AG09309 (cell line): ENCODE measurements at places on chromosomes 5 and 9.

DNA sequence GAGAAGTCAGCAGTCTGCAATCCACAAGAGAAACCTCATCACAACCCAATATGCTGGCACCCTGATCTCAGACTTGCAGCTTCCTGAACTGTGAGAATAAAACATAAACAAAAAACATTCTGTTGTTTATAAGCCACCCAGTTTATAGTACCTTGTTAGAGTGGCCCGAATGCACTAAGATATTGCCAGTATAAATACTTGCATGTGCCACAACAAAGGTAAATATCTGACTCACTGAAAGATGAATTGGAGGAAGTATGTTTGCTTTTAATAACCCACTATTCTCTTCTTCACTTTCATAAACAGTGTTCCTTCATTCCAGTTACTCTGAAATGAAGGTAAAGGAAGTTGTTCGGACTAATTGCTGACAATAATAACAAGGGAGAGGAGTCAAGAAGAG is 1163.4 kb upstream of the CDH6 start:
- no peak for DNase-seq

- DNase-seq, result no peak
Observed at GRCh38 chr9:71987471-71988371, 72.7 kb downstream of the C9orf57 start.

GRCh38 chr9:2634153-2634552 is 12.6 kb downstream of the VLDLR start:
- no peak for DNase-seq

GRCh38 chr9:91411096-91411771 is 12.4 kb downstream of the NFIL3 start:
- no peak for DNase-seq

DNA sequence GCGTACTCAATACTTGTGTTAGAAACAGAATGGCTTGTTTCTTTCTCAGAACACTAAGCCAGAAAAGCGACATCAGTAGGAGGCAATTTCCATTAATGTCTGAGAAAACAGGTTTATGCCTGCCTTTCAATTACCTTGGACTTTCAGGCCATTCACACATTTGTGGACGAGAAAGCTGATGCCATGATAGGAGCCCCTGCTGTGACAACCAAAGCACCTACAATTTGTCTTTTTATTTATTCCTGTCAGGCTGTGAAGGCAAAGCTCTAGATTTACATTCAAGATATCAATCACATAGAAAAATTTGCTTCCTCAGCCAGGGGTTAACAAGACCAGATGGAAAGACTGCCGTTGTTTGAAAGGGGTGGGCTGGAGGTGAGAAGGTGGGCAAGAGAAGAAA is 76.2 kb downstream of the C7 start:
- DNase-seq, result no peak

DNA sequence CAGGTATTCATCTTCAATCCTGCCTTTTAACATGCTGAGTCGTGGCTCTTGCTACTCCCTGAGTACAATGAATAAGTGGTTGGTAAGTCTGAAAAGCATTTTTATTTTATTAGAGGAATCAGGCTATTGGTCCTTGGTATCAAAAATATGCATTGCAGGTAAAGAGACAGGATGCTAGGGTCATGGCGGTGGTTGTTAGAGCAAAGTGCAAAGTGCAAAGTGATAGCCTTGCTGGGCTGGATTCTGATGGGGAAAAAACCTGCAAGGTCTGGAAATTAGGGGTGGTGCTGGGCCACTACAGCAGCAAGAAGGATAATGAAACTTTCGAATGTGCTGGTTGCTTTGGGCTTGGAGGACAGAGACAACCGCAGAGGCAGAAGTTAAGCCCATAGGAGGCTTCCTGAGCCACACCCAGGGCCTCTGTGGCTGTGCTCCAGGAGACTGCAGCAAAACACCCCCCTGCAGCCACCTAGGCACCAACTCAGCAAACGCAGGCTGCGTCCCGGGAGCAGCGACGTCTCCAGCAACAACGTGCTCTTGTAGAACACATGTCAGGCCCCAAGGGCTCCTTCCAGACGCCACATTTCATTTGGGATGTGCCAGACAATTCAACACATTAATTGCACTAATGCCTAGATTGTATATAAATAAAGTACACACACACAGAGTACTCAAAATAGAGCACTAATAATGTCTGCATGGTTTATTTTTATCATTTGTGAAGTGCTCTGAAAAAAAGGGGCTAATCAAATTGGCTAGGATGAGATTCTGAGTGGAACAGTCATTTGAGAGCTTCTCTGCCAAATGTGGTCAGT is 149.8 kb upstream of the RAPGEF1 start:
- DNase-seq, result no peak

GRCh38 chr5:161027763-161028162 is 175.8 kb upstream of the ATP10B start:
- no peak for DNase-seq

GRCh38 chr5:147913786-147914185 is 7.4 kb upstream of the C5orf46 start:
- no peak for DNase-seq

DNA sequence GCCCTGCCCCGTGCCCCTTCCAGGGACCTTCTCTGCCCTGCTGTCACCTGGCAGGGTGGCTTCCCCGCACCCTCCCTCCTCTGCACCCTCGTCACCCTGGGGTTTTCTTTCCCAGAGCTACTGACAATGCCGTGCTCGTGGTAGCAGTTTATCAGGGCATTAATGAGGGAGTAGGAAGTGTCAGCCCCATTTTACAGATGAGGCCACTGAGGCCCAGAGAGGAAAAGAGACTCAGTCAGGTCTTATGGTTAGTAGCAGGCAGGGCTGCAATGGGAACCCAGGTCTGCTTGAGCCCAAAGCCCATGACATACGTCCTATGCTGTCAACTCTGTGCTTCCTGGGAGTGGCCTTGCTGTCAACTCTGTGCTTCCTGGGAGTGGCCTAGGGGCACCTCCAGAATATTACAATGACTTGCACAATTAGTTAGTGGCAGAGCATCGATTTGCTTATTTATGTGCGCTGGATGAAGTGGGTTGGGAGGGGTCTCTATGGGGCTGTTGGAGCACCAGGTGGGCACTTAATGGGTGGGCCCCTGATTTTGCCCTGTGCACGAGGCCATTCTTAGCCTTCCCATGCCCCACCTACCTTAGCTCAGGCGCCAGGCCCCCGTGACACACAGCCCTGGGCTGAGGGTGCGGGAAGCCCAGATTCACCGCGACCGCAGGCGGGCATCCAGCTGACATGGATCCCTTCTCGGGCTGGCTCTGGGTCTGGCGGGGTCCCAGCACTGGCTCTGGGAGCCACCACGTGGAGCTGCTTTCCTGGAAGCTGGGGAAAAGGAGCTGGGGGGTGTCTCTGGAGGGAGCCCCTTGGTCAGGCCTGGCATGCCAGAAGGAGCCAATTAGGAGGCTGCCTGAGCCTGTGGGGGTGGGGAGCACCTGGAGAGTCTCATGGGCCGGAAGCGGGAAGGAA is 82.0 kb upstream of the ORM1 start:
- DNase-seq, result no peak

GRCh38 chr5:175246889-175247520 is 197.0 kb downstream of the DRD1 start:
- no peak for DNase-seq

DNA sequence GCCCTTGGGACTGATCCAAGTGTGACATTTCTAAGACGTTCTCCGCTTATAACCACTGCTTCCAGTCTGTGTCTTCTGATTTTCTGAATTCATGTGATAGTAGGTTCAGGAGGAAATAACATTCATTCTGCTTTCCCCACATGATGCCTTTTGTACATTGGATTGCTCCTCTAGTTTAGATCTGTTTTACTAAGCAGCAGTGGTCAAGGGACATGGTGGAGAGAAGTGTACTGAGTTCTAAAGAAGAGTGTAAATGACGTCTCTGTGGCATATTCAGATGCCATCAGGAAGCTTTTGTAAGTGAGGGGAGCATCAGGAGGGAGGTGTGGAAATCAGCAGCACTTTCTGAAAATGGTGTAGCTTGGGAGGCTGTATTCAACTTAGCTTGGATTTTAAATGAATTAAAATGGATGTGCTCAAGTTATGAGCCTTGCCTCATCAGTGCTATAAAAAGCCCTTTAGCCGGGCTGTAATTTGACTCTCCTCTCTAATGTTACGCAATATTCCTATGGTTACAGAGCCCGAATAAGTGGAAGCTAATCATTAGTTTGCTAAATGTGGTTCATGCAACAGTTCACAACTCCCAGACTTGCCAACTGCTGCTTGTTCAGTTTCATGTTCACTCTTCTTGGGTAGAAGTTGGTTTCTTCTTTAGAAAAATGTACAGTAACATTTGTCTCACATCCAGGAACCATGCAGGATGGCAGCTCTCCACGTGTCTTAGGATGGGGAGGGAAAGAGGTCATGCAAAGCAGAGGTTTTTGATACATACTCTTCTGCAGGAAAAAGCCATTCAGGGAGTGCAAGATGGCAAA is 281.3 kb downstream of the ARHGAP26 start:
- peak; percentile 84 for DNase-seq

GRCh38 chr5:55868846-55869245 is 17.7 kb downstream of the IL31RA start:
- DNase-seq, result peak; percentile 92

DNA sequence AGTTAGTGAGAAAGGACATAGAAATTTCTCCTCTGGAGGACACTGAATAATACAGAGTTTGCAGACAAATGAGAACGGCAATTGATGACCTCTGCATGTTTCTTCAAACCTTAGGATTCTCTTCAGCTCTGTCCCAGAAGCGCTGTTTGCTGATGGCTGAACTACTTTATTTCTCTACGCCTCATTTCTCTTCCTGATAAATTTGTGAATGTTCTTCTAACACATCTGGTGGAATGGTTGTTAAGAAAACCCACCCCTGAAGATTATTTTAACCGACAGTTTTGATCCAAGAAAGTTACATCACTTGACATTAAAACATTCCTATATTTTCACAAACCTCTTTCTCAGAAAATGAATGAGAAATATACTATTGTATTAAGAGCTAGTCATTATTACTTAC is 1150.6 kb downstream of the DTWD2 start:
- no peak for DNase-seq

DNA sequence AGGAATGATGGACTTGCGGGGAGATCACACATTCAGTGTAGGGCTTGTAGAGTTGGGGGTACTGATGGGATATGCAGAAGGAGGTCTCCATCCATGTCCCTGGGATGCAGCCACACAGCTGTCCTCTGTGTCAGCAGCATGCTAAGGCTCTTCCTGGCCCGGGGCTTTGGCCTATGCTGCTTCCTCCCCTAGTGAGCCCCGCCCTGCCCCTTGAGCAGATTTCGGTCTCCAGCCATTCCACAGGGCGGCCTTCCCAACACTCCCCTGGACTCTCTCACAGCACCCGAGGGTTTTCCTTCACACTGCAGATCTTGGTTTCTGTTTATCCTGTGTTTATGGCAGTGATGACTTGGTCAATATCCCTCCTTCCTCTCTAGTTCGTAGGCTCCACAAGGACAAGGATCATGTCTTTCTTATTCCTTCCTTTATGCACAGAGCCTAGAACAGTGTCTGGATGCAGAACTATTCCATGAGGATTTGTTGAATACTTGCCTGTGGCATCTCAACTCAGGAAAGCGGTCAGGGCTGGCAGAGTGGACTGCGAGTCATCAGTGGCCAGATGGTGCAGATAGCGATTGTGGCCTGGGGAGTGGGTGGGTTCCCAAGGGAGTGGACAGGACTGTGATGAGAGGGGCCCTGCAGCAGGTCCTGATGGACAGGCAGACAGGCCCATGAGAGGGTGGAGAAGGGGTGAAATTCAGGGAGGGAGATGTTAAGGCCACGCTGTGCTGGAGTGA is 114.2 kb downstream of the RGS3 start:
- no peak for DNase-seq

GRCh38 chr9:13023498-13023897 is 248.7 kb downstream of the LURAP1L start:
- no peak for DNase-seq

DNA sequence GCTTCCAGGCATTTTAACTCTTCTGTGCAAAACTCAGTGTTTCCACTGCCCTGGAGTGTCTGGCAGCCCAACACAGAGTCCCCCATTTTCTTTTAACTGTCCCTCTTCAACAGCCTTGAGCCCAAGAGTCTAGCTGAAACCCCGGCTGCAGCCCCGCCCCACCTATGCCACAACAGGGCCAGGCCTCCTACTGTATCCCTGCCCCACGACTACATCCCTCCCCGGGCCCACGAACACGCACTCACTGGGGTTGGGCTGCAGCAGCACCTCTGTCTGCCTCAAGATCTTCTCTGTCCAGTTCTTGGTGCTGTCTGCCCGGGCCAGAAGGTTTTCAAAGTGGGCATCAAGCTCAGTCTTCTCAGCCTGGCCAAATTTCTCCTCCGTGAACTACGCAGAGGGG is 6.1 kb downstream of the SH3GLB2 start:
- no peak for DNase-seq

- DNase-seq, result no peak
Observed at GRCh38 chr5:33631786-33632185, 191.0 kb downstream of the TARS1 start.

DNA sequence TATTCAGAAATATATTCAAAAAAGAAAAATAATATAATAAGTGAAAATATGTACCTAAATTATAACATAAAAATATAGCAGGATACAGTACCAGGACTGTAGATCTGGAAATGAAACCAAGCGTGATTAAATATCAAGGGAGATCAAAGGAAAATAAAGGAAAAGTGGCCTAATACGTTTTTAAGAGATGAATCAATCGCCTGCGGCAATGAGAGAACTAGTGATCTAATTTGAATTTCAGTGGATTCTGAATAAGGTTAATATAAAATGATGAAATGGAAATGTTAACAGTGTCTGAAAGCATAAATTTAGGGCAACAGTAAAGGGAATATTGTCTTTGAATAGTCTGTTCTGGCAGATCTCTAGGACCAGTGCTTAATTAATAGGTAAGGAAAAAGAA is 1761.9 kb upstream of the ACO1 start:
- DNase-seq, result no peak

- no peak for DNase-seq
Observed at GRCh38 chr9:114612272-114612923, 1.3 kb downstream of the TMEM268 start.

DNA sequence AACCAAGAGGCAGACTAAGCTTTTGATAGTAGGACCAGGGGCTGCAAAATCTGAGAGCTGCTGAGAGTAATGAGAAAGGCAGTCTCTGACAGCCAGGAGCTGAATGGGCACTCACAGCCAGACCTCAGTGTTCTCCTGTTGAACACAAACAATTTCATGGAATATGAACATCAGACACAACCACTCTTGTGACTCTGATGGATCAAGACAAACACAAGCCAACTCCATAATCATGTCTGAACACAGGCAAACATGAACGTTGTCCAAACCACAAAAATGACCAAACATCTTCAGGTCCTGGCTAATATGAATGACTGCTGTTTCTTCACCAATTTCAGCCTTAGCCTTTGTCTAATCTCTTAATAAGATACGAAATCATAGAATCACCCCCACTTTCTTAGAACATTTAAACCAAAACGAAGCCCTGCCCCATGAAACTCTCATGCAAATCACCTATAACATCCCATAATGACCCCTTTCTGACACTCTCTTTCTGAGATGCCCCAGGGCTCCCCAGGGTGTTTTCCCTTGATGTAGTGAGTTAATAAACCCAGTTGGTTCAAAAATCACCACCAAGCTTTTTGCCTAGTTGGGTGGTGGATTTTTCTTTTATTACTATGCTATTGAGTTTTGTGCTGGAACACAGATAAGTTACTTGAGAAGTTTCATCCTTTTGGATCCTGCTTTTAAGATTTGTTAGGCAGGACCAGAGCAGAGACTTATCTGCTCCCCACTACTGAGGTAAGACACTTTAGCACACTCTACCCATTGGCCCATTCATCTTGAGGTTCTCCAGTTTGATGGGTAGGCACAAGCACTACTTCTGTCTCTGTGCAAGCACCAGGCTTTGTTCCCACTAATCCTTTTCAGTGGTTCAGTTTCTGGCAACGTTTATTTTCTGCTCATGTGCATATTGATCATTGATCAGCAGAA is 5.9 kb upstream of the ERAP2 start:
- no peak for DNase-seq
